ENCODE measurements at places on chromosomes 5 and 9.

DNA sequence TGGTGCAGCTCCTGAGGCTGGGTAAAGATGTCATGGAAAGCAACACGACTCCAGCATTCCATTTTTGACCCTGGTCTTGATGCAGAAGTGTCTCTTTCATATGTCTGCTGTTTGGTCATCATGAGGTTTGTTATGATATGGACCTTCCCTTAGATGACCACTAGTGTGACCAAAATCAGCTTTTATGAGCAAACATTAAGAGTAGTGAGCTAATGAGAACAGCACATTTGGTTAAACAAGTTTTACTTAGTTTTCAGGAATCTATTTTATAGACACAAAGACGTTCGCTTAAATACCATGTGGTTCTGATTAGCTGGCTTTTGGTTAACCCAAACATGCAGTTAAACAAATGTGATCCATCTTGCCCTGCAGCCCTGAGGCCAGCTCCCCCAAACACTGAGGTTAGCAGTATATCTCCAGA, 56.7 kb upstream of the ACTBL2 start:
- DNase-seq = no peak

DNA sequence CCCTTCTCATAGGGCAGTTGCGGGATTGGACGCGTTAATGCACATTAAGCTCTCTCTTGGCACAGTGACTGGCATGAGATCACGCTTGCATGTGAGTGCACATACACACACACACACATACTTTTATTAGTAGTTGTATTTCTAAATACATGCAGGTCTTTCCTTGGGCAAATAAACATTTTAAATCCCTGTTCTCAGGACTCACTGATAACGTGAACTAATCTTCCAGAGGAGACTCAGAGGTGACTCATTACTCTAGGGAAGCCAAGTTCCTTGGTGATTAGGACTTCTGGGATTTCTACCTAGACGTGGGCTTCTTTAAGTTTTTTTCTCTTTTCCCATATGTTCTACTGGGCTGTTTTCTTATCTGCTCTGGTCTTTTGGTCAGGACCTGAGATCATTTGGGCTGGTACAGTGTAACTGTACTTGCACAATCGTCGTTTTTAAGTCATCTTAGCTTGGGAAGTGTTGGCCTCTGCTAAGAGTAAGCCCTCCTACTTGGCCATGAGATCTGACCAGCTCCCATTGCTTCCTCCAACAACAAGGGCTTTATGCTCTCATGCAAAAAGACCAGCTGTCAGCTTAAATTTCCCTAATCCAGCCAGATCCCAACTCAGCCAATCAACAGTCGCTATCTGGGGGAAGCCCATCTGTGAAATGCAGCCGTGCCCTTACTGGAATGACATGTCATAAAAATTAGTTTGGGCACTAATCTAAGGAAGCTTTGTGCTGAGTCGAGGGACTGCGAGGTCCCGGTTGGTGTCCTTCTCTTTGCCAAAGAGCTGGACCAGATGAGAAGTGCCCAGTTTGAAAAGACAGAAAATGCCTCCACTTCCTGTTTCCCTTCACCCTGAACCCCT, 176.4 kb upstream of the ANKRD55 start:
- DNase-seq = no peak

DNA sequence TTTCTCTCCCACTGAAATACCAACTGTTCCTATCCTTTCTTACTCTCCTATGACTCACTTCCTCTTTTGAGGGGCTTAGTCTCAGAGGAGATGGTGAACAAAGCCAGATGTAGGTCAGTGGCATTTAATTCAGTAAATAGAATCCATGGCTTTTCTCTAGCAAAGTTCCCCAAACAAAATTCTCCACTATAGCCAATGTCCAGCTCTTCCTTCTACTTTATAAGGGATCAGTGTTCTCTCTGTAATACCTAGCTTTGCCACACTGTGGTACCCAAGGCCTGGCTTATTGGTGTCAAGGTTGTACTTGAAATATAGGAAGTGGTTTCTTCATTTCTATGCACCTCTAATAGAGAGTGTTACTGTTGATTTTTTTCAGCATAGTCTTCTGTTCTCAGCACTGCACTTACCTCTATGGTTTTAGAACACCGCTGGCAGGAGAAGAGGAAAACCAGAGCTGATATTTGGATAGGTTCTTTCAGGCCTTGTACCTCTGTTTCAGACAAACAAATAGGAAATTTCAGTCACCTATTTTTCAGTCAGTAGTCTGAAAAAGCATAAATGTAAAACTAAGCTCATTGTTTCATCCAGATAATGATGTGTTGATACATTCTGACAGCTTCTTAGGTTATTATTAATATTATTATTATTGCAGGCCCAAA, 40.6 kb upstream of the ITGA2 start:
- DNase-seq = peak; percentile 41

GRCh38 chr5:161085056-161085455, 233.0 kb upstream of the ATP10B start:
- no peak for DNase-seq

DNA sequence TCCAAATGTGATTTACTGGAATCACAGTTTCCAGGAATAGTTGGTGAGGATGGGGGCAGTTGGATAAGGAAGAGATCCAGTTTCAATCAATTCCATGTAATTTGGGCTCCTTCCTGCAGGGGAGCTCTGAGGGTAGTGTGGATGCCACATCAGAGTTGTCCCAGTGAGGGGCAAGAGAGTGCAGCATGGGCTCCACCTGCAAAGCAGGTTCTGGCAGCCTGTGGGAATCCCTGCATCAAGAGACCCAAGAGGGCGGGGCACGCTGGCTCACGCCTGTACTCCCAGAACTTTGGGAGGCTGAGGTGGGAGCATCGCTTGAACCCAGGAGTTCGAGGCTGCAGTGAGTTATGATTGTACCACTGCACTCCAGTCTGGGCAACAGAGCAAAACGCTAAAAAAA, 188.5 kb downstream of the CACNA1B start:
- no peak for DNase-seq

- no peak for DNase-seq
These were observed 218.4 kb downstream of the ANXA1 start for GRCh38 chr9:73370053-73370452.

GRCh38 chr5:178818094-178818493, 41.7 kb upstream of the ZNF354B start:
- DNase-seq = no peak

GRCh38 chr9:120583958-120584369, 4.0 kb upstream of the CDK5RAP2 start:
- DNase-seq = no peak

- DNase-seq = no peak
These were observed 160.6 kb downstream of the ZDHHC21 start for GRCh38 chr9:14532456-14533115.

DNA sequence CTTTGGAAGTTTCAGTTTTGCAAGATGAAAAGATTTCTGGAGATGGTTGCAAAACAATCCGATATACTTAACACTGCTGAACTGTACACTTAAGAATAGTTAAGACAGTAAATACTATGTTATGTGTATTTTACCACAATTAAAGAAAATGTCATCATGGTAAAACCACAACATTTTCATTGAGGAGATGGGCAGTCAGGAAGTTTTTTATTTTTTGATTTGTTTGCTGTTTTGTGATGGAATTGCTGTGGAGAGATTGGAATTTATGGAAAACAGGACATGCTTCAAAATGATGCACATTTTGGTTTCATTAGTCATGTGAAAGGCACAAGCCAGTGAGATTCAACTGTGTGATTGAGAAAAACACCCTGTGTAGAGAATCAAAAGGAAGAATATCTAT, 90.5 kb upstream of the AGXT2 start:
- DNase-seq = no peak

GRCh38 chr5:95973793-95974325, 12.2 kb upstream of the ELL2 start:
- no peak for DNase-seq

DNA sequence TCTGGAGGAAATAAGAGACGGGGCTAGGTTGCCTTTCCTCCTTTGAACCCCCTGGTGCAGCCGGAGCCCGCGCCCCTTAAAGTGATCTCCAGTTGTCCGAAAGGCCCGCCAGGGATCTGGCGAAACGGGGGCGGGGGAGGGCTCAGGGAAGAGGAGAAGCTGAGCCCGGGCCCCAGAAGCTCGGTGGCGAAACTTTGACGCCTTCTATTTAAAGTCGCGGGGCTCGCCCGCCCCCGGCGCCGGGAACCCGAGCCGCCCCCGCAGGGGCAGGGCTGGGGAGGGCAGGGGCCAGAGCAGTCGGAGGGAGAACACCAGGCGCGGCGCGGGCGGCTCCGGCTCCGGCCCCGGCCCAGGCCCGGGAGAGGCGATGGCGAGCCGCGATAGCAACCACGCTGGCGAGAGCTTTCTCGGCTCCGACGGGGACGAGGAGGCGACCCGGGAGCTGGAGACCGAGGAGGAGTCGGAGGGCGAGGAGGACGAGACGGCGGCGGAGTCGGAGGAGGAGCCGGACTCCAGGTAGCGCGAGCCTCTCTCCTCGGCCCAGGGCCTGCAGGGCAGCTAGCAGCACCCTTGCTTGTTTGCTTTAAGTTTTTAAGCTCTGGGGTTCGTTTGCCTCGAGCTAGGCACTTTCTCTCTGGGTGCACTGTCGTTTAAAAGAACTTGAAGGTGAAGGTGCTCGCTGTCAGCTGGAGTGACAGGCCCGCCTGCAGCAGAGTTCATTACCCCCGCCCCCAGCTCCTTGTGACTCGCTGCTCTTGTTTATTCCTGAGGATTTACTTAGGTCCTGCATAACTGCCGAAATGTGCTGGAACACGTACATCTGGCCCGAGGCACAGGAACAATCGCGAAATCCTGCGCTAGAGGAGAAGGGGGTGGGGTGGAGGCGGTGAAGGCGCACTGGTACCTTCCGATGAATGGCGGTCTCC, at the start of gene CMYA5:
Gene CMYA5 (plus strand): TSS at position 296 of the 926 bp plus-strand sequence. CDS start 72 bp downstream, at position 368.
- no peak for DNase-seq

GRCh38 chr9:98329281-98329680, 73.8 kb upstream of the TBC1D2 start:
- no peak for DNase-seq

DNA sequence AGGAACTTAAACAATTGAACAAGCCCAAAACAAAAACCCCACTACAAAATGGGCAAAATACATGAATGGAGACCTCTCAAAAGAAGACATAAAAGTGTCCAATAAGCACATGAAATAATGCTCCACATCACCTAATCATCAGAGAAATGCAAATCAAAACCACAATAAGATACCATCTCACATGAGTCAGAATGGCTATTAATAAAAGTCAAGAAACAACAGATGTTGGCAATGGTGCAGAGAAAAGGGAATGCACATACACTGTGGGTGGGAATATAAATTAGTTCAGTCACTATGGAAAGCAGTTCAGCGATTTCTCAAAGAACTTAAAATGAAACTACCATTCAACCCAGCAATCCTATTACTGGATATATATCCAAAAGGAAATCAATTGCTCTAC, 337.4 kb upstream of the GRIA1 start:
- DNase-seq = no peak
